ENCODE measurements at places on chromosomes 7 and 10. TPM values are rescaled to one million over a fixed set of nuclear protein-coding genes. Genes with fewer than 3 reads are reported as not detected.

DNA sequence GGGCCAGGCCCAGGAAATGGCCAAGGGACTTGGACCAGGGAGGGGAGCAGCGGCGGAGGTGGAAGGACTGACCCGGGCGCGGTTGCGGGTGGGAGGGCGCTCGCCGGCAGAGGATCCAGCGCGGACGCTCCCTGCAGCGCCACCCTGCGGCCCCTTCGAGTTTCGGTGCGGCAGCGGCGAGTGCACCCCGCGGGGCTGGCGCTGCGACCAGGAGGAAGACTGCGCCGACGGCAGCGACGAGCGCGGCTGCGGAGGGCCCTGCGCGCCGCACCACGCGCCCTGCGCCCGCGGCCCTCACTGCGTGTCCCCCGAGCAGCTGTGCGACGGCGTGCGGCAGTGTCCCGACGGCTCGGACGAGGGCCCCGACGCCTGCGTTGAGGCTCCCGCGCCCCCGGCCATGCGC is 16.8 kb upstream of the ZNF467 start:
- DNase-seq: no peak

GRCh38 chr10:64394744-64395143 is 873.5 kb downstream of the REEP3 start:
- no peak for DNase-seq

- no peak for DNase-seq
Observed at GRCh38 chr10:100158044-100158805, 27.6 kb downstream of the ERLIN1 start.

DNA sequence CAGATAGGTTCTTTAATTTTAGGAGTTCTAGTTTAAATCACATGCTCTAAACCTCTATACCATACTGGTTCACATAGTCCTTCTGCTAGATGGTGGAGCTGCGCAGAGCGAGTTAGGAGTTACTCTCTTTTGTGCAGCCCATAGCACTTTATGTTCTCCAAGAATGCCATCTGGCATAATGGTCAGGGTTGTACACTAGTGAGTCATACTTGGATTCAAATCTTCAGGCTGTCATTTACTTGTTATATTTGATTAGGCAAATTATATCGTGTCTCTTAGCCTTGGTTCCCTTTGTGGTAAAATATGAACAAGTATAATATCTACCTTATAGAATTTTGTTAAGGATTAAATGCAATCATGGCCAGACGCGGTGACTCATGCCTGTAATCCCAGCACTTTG is 1078.3 kb downstream of the NRG3 start:
- DNase-seq: no peak

DNA sequence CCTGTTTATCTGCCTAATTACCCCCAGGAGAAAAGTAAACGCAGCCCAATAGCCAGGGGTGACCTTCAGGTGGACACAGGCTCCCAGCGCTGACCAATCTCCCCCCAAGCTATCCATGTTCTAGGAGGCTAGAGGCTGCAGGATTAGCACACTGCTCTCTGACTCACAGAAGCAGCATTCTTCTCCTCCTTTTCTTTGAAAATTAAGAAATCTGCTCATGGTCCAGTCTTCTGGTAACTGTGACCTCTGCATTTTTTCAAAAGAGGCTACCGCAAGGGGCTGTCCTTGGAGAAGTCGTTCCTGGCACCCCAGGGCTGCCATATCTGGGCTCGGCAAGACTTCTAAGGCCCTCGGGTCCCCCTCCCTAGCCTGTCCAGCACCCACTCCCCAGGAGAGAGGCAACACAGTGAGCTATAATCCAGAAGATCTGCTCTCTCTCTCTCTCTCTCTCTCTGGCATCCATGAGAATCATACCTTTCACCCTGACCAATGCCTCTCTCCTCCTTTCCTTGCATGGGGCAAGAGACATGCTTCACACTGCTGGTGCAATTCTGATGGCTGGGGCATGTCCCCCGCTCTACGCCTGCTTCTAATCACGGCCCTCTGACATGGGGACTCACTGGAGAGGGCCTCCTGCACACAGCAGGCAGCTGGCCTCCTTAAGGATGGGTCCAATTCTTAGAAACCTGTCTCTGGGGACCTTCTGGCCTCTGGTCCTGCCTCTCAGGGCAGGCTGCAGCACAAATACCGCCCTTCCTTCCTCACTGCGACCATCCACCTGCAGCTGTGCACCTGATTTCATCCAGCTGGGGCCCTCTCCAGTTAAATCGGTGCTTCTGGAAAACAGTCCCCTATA is 27.3 kb downstream of the ANXA11 start:
- no peak for DNase-seq

DNA sequence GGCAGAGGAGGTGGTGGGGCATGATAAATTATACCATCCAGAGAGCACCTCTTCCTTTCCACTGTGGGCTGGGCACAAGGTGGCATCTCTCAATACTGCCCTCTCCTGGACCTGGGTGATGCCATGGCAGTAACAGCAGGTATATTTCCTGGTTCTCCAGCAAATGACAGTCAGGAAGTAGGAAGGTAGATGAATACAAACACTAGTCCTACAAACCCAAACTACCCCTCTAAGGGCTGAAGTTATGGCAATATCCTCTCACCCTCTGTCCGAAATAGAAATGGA is 1004.9 kb downstream of the KCNMA1 start:
- DNase-seq: no peak

DNA sequence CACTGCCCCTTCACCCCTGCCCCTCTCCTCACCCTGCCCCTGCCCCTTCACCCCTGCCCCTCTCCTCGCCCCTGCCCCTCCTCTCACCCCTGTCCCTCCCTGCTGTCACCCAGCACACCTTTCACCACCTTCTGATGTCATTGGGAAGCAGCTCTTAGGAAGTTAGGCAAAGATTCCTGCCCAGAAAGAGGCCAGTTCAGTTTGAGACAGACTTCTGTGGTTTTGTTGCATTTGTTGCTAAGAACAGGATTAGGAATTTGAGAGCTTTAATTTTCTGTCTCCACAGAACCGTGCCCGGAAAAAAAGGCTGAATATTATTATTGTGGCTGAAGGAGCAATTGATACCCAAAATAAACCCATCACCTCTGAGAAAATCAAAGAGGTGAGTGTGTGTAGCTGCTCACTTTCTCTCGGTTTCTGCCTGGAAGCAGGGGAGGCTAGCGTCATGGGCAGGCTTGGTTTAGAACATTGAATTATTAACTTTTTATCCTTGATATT is 39.6 kb downstream of the PFKP start:
- DNase-seq: no peak

DNA sequence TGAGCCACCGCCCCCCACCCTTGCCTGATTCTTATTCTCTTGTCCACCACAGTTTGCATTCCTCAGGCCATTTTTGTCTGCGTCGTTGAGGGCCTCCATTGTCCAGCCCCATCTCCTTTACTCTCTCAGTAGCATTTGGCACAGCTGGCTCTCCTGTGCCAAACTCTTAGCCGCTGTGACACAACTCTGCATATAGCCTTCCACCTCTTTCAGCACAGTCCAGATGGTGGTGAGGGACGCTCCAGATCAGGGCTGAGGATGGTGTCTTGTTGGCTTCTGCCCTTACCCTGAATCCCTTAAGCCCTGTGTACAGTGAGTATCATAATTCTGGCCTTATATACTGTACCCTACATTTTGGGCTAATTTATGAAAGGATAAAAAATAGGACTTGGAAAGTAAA is 45.6 kb downstream of the BMPR1A start:
- DNase-seq: no peak

DNA sequence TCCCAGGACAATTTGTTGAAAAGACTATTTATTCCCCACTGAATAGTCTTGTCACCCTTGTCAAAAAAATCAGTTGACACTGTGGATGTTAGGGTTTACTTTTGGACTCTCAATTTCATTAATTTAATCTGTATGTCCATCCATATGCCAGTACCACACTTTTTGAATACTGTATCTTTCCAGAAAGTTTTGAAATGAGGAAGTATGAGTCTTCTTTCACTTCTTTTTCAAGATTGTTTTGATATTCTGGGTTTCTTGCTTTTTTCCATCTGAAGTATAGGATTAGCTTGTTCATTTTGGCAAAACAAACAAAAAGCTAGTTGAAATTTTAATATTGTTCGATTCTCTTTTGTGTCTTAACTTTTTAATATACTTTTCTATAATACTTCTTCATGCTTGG is 21.7 kb downstream of the KLHDC10 start:
- DNase-seq: no peak

The PALD1 gene
- polyA plus RNA-seq: 10.1 TPM

- DNase-seq: no peak
Observed at GRCh38 chr7:14786314-14786895, 116.1 kb downstream of the DGKB start.

DNA sequence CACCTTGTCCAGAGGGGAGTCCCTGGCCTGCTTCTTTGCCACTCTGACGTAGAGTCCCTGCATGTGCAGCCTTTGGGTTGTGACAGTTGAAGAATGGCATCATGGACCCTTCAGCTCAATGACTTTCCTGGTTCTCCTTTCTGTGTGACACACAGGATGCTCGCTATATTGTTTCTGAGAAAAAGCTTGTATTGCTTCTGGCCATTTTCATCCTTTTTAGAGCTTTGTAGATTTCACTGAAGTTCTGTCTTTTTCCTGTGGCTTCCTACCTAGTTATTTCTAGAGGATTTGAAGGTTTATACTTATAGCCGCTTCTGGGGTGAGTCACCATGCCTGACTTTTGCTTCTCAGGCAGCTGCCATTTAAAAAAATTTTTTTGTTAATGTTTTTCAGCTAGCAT is 27.0 kb downstream of the SND1 start:
- no peak for DNase-seq

Data from left kidney (tissue), 8 donors.